Neural cell (in vitro differentiated cells): ENCODE measurements at places on chromosomes 5 and 9. TPM values are rescaled to one million over a fixed set of nuclear protein-coding genes. Genes with fewer than 3 reads are reported as not detected.

The BTNL3 gene
- not detected in 2 replicates for polyA plus RNA-seq

The SLC30A5 gene
- 44.1 and 44.9 TPM in 2 replicates for polyA plus RNA-seq

The IFNA2 gene
- not detected in 2 replicates for polyA plus RNA-seq

The C5orf58 gene
- not detected in 2 replicates for polyA plus RNA-seq

The CETN3 gene
- 87.8 and 116 TPM in 2 replicates for polyA plus RNA-seq

The SPOCK1 gene
- 30.9 and 33.6 TPM in 2 replicates for polyA plus RNA-seq

The PPWD1 gene
- polyA plus RNA-seq, result 118 and 121 TPM in 2 replicates

The CARTPT gene
- 0.71 TPM in 1 of 2 replicates, not detected in the other for polyA plus RNA-seq

The HSPB3 gene
- not detected in 2 replicates for polyA plus RNA-seq

The ZDHHC11B gene
- polyA plus RNA-seq, result 9.9 and 12.1 TPM in 2 replicates

The HTR1A gene
- not detected in 2 replicates for polyA plus RNA-seq

The SLC36A2 gene
- polyA plus RNA-seq, result not detected in 2 replicates

The CREB3 gene
- 88.4 and 92.9 TPM in 2 replicates for polyA plus RNA-seq

The TMEM252 gene
- polyA plus RNA-seq, result not detected in 2 replicates

The SLC1A1 gene
- 27.6 and 30.8 TPM in 2 replicates for polyA plus RNA-seq

The SPINK14 gene
- not detected in 2 replicates for polyA plus RNA-seq

The CDO1 gene
- 168 and 201 TPM in 2 replicates for polyA plus RNA-seq

The SLCO4C1 gene
- 0.12 TPM in 1 of 2 replicates, not detected in the other for polyA plus RNA-seq

The IRX2 gene
- polyA plus RNA-seq, result 0.16 and 0.95 TPM in 2 replicates

The FCN2 gene
- polyA plus RNA-seq, result not detected in 2 replicates

The TMEM174 gene
- not detected in 2 replicates for polyA plus RNA-seq

The TIGD6 gene
- 3.0 and 6.5 TPM in 2 replicates for polyA plus RNA-seq

The PCDHGA8 gene
- polyA plus RNA-seq, result 0.19 and 0.38 TPM in 2 replicates

The C8G gene
- not detected in 2 replicates for polyA plus RNA-seq

The TXNDC8 gene
- polyA plus RNA-seq, result not detected in 2 replicates

The NEUROG1 gene
- polyA plus RNA-seq, result not detected in 2 replicates

The FOXI1 gene
- not detected in 2 replicates for polyA plus RNA-seq

The DRD1 gene
- polyA plus RNA-seq, result 0.33 and 0.72 TPM in 2 replicates

The ISL1 gene
- polyA plus RNA-seq, result 27.6 and 33.6 TPM in 2 replicates

The SPATA6L gene
- polyA plus RNA-seq, result 0.58 and 0.89 TPM in 2 replicates

The SPAG8 gene
- 2.9 and 4.2 TPM in 2 replicates for polyA plus RNA-seq

The PPP6C gene
- polyA plus RNA-seq, result 21.4 and 25.1 TPM in 2 replicates

The ERAP2 gene
- polyA plus RNA-seq, result not detected in 2 replicates

The C9 gene
- polyA plus RNA-seq, result not detected in 2 replicates

The PFDN1 gene
- polyA plus RNA-seq, result 147 and 159 TPM in 2 replicates

The SCGB3A2 gene
- not detected in 2 replicates for polyA plus RNA-seq

The PTGS1 gene
- 0.17 TPM in 1 of 2 replicates, not detected in the other for polyA plus RNA-seq

The COL5A1 gene
- polyA plus RNA-seq, result 0.06 TPM in 1 of 2 replicates, not detected in the other

The PRDM9 gene
- not detected in 2 replicates for polyA plus RNA-seq

The PLEKHG4B gene
- polyA plus RNA-seq, result 0.32 and 0.78 TPM in 2 replicates

The GOLGA2 gene
- polyA plus RNA-seq, result 44.3 and 46.3 TPM in 2 replicates

The GABRA6 gene
- 2.2 and 3.9 TPM in 2 replicates for polyA plus RNA-seq

The SLC34A3 gene
- polyA plus RNA-seq, result 0.12 and 0.27 TPM in 2 replicates

The SMIM32 gene
- polyA plus RNA-seq, result 3.6 and 4.9 TPM in 2 replicates
